ENCODE measurements at places on chromosomes 12 and 14.

- DNase-seq, result no peak
Observed at GRCh38 chr14:99755629-99756603, 37.3 kb upstream of the EML1 start.

GRCh38 chr12:44618946-44619345, 257.2 kb downstream of the NELL2 start:
- no peak for DNase-seq

- DNase-seq, result no peak
Observed at GRCh38 chr14:75991753-75992152, 6.2 kb downstream of the IFT43 start.

DNA sequence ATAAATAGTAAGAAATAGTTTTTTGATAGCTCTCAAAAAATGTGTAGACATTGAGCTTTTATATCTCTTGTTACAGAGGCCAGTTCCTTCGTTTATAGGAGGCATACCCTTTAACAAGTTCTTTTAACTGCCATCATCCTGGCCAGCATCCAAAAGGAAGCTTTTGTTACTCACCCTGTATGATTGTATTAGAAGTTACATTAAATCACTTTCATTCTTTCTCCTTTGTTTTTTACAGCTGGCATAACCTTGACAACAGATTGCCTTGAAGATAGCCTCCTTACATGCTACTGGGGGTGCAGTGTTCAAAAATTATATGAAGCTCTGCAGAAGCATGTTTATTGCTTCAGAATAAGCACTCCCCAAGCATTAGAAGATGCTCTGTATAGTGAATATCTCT, 20.1 kb downstream of the CGRRF1 start:
- no peak for DNase-seq

DNA sequence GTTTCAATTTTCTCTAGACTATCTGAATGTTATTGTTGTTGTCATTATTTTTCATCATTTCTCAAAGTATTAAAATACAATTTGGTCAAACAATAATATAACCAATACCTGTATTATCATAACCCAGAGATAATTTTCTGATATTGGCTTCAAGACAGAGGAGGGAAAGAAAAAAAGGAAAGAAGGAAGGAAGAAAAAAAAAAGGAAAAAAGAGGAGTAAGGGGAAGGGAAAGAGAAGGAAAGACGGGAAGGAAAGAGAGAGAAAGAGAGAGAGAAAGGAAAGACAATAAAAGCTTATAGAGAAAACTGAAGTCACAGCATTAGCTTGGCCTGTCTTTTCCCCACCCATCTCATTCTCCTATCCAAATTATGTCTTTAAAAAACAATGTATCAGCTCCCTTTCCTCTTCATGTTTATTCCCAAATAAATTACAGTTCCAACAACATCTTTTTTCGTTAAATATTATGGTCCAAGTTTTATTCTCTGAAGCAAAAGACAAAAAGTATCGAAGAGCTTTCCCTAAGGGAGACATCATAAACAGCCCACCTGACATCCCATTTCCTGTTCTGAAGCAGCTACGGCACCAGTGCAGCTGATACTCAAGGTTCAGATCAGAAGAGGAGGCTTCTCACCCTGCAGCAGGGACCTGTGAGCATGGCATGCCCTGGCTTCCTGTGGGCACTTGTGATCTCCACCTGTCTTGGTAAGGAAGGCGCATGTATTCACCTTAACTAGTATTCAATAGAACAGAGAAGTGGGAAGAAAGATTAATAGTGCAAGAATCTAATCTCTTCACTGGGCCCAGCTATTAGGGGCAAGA, 308.3 kb downstream of the DAD1 start:
- DNase-seq, result no peak

DNA sequence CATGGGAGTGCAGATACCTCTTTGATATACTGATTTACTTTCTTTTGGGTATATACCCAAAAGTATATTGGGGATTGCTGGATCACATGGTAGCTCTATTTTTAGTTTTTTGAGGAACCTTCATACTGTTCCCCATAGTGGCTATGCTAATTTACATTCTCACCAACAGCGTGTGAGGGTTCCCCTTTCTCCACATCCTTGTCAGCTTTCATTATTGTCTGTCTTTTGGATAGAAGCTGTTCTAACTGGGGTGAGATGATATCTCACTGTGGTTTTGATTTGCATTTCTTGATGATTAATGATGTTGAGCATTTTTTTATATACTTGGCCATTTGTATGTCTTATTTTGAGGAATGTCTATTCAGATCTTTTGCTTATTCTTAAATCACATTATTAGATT, 44.1 kb upstream of the JDP2 start:
- no peak for DNase-seq

- DNase-seq, result no peak
Observed at GRCh38 chr12:85029456-85029855, 6.6 kb downstream of the TSPAN19 start.
